SHP77 (cell line): ENCODE measurements at places on chromosomes 11 and 22.
A peak's percentile ranks its signal among the peaks of the same experiment; 100 is the strongest.

DNA sequence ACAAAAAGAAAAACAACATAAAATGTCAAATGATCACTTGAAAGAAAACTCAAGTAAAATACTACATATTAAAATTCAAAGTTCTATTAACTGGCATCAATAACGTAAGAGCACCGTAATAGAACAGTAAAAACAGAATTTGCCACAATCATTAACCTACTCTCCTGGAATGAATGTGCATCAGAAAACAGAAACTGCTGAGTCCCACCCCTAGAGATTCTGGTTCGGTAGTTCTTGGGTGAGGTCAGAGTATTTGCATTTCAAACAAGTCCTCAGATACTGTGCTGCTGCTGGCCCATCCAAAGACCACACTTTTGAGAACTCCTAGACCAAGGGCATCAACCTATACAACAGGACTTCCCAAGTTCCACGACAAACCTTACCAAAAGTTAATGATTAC, 23.5 kb downstream of the PITPNB start:
- no peak for DNase-seq

DNA sequence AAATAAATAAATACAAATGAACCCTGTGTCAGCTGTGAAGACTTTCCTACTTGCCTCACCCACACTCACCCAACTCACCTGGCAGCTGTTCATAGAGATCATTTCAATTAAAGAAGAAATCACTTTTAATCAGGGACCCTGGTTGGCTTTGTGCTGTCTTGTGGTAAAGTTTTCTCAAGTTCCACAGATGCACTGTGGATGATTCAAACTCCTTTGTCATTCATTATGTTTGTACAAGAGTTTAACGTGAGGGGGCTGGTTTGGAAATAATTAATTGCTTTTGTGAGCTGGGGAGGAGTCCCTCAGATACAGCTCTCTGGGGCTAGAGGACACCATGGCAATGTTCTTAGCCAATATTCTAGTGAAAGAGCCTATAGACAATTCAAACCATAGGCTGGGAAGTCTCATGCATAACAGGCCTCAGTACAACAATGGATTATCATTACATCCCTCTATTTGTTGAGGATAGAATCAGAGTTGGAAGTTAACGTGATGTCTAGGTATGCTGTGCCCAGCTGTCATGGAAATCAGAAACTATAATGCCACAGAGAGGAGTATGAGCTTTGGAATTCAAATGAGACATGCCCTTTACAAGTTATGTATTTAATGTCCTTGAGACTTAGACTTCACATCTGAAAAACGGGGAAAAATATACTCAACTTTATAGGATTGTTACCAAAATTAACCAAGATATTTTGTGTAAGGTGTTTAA, 698.5 kb downstream of the KCNA4 start:
- no peak for DNase-seq

DNA sequence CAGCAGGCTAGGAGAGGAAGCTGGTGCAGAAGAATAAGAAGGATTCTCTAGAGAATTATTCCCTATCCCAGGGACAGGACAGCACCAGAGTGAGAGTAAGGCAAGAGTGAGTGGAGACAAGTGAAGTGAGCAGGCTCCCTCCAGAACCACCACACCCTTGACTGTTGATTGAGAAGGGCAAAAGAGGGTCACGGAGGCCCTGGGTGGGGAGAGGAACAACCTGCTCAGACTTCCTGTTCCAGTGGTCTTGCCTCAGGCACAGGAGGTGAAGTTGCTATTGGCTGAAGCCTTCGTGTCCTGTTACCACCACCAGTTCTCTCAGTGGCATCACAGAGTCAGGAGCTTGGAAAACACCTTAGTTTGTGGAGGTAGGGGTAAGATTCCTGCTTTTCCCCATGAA, 51.7 kb upstream of the CCDC89 start:
- DNase-seq = no peak

GRCh38 chr11:69390561-69390960, 90.9 kb upstream of the LINC01488 start:
- no peak for DNase-seq

GRCh38 chr11:61141601-61142028, 19.6 kb downstream of the VPS37C start:
- peak; percentile 89 for DNase-seq

DNA sequence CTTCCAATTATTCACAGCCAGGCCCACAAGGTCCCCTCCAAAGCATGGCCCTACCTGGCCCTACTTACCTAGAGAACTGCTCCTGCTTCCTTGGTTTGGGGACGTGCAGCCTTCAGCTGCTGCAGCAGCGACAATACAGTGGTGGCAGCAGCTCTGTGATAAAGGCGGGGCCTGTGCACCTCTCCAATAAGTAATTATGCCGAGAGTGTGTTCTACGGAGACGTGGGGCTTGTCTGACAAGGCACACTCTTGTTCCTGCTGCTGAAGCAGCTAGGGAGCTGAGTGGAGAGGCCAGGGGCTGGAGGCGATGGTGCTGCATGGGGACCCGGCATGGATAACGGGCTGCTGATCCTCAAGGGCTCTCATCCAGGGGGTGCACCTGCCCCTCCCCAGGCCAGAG, 98.0 kb upstream of the THY1 start:
- no peak for DNase-seq

GRCh38 chr11:80280737-80281136, 839.9 kb upstream of the TENM4 start:
- no peak for DNase-seq

DNA sequence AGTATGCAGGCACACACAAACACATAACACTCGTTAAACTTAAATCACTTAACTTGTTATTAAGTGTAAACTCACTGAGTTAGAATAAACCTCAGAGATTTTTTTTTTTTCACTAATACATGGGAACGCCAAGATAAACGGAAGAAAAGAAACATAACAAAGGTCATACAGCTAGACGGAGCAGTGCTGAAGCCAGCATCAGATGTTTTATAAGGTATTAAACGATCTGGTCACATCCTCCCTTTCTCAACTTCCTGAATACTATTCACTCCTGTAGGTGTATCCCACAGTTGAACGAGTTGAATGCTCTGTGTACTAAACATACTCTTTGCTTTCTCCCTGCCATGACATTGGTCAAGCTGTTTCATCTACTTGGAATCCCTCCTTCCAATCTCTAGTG, 212.0 kb downstream of the SWAP70 start:
- DNase-seq = no peak

GRCh38 chr11:67439321-67440228, 2.1 kb upstream of the PTPRCAP start:
- DNase-seq = peak; percentile 39
